ENCODE measurements at places on chromosomes 6 and 20.

DNA sequence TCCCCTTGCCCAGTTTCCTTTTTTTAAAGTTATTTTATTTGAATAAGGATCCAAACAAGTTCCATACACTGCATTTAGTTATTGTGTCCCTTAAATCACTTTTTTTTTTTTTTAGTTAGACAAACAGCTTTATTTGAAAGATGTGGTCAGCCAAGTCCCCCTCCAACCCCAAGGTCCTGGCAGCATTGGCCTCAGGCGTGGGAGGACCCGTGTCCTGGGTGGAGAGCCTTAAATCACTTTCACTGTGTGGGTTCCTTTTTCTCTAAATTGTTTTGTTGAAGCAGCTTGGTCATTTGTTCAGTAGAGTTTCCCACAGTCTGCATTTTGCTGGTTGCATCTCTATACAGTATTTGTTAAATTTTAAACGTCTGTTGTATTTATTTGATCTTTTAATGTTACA lies 5.2 kb upstream of the TBCC start:
- H3K4me1 ChIP-seq = no peaks in the 10 kb centered on the region
- H3K36me3 ChIP-seq = no peaks in the 10 kb centered on the region
- H3K27me3 ChIP-seq = no peaks in the 10 kb centered on the region
- no peak overlapping the region for H3K4me3 ChIP-seq

DNA sequence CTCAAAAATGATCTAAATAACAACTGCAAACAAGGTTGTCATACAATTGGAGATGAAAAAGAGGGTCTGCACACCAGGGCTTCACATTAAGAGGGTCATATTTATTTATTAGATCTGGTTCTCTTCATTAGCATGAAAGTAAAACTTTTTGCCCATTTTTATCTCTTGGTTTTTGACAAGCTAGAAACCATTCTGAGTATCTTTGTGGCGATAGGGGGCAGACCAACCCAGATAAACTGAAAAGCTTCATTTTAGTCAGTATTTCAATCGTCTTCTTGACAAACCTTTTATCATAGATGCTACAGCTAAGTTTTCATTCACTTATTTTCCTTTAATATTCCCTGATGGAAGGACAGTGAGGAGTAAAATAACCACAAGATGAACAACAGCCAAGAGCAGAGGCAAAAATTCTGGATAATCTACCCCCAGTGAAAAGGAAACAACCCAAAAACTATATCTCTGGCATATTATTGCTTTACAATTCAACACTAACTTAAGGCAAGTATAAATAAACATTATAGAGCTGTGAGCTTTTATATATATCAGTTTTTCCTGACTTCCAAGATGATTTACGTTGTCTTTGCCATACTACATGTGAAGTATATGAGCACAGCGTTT lies 45.2 kb downstream of the THEMIS start:
- no peaks in the 10 kb centered on the region for H3K36me3 ChIP-seq
- no peaks in the 10 kb centered on the region for H3K4me1 ChIP-seq
- H3K27me3 ChIP-seq = no peaks in the 10 kb centered on the region
- H3K27ac ChIP-seq = no peak overlapping the region
- DNase-seq = peak; percentile 5

DNA sequence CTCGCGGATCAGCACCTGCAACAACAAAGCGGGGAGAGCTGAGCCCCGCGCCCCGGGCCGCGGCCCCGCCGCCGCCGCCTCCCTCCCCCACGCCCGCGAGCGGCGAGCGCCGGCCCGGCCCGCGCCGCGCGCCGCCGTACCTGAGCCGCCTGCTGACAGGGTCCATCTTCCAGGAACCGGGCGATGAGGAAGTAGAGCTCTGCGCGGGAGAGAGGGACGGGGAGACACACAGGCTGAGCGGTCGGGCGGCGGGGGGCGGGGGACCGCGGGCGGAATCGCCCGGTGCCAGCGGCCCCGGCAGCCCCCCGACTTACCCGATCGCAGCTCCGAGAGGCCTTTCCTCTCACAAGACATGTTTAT lies 359 bp downstream of the PHIP start:
- peak; percentile 53 for DNase-seq
- H3K36me3 ChIP-seq = no peaks in the 10 kb centered on the region
- H3K27ac ChIP-seq = peak overlapping the region; percentile 98
- peaks cover 13% of the 10 kb centered on the region for H3K4me1 ChIP-seq
- no peaks in the 10 kb centered on the region for H3K27me3 ChIP-seq
- peak overlapping the region; percentile 89 for H3K4me3 ChIP-seq

DNA sequence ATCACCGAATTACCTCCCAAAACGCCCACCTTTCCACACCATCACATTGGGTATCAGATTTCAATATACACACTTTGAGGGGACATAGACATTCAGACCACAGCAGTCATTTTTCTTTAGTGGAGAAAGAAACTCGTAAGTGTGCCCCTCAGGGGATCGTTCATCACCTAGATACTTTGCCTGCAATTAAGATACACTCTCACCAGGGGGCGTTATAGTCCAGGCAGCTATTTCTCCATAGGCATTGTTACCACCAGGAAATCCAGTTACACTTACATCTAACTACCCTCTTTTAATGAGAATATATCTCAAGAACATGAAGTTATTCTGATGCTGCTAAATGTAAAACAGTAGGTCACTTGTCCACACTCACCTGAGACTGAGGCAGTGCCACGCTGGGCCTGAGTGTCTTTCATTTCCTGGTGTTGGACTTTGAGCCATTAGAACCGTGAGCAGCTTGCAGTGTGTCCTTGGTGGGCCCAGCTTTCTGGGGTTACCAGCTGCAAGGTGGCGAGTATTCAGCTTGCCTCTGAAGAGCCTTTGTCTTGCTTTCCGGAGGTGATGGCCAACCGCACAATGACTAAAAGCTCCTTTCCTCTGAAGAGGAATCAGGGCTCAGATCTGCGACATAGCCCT lies 35.1 kb upstream of the UNC93A start:
- no peaks in the 10 kb centered on the region for H3K27me3 ChIP-seq
- no peak overlapping the region for H3K27ac ChIP-seq
- no peak for DNase-seq
- H3K4me3 ChIP-seq = no peak overlapping the region
- no peaks in the 10 kb centered on the region for H3K4me1 ChIP-seq
- H3K36me3 ChIP-seq = no peaks in the 10 kb centered on the region

GRCh38 chr20:33192912-33193501 lies 24.1 kb upstream of the BPIFA3 start:
- no peak for DNase-seq
- H3K27ac ChIP-seq = no peak overlapping the region
- H3K27me3 ChIP-seq = no peaks in the 10 kb centered on the region
- H3K36me3 ChIP-seq = no peaks in the 10 kb centered on the region

- H3K4me1 ChIP-seq = peaks cover 11% of the 10 kb centered on the region
- H3K4me3 ChIP-seq = no peak overlapping the region
- H3K36me3 ChIP-seq = no peaks in the 10 kb centered on the region
- no peaks in the 10 kb centered on the region for H3K27me3 ChIP-seq
- no peak overlapping the region for H3K27ac ChIP-seq
- DNase-seq = no peak
Measured at GRCh38 chr6:82419132-82419581, 55.5 kb downstream of the TPBG start.

- peaks cover 23% of the 10 kb centered on the region for H3K4me1 ChIP-seq
- DNase-seq = no peak
- H3K36me3 ChIP-seq = no peaks in the 10 kb centered on the region
- H3K27me3 ChIP-seq = peaks cover 18% of the 10 kb centered on the region
Measured at GRCh38 chr20:56005389-56005715, at the start of gene CBLN4. Gene CBLN4 (minus strand): TSS chr20:56005519. CDS start chr20:56004171, 1,348 bp downstream.

DNA sequence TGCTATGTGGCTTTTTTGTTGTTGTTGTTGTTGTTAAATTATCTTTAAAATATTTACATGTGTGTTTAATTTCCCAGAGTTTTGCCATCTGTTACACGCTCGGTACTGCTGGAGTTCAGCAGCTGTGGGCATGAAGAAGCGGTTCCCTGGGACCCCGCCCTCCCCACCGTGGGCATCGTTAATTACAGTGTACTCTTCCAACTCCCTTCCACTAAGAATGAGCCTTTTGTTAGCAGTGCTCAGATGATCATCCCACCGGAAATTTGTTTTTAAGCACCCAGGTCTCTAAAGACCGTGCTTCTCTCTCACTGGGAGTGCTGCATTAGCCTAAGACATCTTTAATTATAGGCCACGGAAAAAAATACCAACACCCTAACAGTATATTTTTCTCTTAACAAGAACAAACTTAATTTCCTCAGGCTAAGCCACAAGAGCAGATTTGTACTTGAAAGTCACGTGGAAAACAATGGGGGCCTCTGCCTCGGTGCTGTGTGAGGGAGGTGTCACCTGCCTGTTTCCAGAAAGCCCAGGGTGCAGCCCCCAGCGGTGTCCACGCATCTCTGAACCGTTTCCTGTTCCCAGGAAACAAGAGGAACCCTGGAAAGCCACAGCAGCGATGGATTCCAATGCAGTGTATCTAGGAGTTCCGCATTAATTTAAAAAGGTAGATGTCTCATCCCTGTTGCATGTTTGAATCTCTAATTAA lies 113.3 kb upstream of the FRMD1 start:
- no peak overlapping the region for H3K4me3 ChIP-seq
- H3K4me1 ChIP-seq = no peaks in the 10 kb centered on the region
- H3K27me3 ChIP-seq = no peaks in the 10 kb centered on the region
- no peaks in the 10 kb centered on the region for H3K36me3 ChIP-seq
- H3K27ac ChIP-seq = no peak overlapping the region
